ENCODE measurements at places on chromosomes 2 and 18. TPM values are rescaled to one million over a fixed set of nuclear protein-coding genes. Genes with fewer than 3 reads are reported as not detected.
A peak's percentile ranks its signal among the peaks of the same experiment; 100 is the strongest.

DNA sequence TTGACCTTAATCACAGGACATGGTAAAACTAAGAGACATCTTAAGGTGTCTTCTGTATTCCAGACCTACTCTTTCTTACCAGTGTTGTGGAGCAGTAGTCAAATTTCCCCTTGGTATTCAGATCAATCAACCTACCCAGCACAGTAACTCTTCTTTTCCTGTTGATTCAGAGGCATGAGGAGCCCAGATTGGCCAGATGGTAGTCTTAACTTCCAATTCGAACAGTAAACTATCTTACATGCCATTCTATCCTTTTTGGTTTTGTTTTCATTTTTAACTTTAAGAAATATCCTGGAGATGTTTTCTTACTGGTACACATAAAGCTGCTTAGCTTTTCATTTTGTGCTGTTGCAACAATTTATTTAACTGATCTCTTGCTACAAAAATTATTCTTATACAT is 630.3 kb upstream of the PKDCC start:
- DNase-seq: no peak

GRCh38 chr2:85277416-85278158 is 50.2 kb downstream of the TGOLN2 start:
- no peak for DNase-seq

DNA sequence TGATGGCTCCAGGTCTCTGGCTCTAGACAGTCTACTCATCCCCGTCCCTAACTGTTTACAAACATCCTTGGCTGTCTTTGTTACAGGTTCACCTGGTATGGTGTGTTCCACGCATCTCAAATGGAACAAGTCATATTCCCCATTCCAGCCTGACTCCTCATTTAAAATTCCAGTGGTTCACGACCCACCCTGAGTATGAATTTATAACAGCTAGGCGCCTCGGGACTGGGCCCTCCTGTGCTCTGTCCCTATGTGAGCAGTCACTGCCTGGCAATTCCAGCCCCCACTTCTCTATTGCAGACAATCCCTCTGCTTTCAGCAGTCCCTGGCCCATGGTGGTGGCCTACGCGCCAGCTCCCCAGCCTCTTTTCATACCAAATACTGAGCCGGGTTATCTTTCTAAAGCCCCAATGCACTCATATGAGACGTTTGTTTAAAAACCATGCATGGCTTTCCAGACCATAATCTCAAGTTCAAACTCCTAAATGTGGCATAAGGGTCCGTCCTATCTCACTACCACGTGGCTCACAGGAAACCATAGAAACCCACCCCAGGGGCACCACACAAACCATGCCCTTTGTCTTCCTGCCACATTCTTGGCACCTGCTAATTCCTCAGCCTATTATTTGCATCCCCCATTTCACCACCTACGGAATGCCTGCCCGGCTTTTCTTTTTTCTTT is 1.6 kb downstream of the SERPINB8 start:
- DNase-seq: no peak

- DNase-seq: no peak
These were observed 214.6 kb downstream of the SETBP1 start for GRCh38 chr18:44895176-44895798.

DNA sequence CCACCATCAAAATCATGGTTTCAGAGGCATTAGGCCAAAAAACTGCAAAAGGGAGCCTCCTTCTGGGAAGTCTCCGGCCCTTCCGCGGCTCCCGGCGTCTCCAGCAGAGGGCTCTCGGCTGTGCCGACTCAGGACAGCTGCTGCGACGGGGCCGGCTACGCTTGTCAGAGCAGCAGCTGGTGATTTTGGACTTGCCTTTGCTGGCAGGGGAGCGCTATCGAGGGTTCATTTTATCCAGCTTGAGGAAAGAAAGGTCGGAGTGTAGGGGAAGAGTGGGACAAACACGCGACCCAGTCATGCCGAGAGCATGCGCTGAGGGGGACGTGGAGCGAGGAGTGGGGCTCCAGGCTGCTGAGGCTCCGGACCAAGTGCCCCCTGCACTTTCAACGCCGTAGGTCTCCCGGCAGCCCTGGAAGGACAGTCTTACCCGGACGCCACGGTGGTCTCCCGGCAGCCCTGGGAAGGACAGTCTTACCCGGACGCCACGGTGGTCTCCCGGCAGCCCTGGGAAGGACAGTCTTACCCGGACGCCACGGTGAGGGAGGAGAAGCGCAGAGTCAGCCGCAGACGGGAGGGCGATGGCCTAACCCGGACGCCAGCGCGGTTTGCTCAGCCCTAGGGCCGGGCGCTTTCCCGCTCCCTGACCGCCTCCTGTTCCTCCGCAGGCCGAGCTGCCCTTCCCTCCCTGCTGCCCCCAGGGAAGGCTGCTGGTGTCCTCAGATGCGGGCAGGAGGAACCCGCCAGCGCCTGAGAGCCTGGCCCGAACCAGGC is 21.7 kb downstream of the DDX18 start:
- peak; percentile 90 for DNase-seq

DNA sequence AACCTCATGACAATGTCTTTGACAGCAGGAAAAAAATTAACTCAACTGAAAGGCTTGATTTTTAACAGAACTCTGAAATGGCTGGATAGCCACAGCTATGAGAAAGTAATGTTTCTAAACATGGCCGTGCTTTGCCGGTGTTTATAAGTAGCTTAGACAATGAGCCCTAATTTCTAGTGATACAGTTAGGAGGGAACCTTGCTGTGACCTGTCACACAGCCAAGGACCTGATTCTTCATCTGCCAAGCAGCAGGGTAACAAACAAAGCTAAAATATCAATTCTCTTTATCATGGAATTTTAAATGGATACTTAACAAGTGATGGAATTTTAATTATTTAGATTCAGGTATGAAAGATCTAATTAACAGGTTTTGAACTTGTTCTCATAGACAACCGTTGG is 24.3 kb upstream of the DYNC2LI1 start:
- no peak for DNase-seq

DNA sequence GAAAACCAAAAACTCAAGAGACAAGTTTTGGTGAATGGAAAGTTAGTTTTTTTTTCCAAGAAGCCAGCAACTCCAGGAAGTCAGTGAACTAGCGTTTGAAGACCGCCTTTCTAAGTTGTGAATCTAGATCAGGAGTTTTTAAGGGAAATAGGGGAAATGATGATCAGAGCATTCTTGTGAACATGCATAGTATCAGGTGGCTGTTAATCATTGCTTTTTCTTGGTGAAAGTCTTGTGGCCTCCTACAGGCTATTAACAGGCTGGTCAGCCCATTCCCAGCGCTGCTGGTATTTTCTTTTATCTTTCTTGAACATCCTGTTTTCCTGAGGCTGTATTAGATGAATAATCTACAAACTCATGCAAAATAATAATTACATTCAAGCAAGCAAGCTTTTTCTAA is 155.8 kb downstream of the PTPRM start:
- DNase-seq: no peak

GRCh38 chr2:172160839-172161238 is 58.1 kb upstream of the DLX2 start:
- no peak for DNase-seq

GRCh38 chr2:201661366-201661765 is 18.1 kb upstream of the TMEM237 start:
- DNase-seq: no peak

- DNase-seq: no peak
These were observed 38.9 kb upstream of the FBXO11 start for GRCh38 chr2:47945046-47945781.

GRCh38 chr2:120601566-120601965 is 134.1 kb upstream of the GLI2 start:
- DNase-seq: no peak

DNA sequence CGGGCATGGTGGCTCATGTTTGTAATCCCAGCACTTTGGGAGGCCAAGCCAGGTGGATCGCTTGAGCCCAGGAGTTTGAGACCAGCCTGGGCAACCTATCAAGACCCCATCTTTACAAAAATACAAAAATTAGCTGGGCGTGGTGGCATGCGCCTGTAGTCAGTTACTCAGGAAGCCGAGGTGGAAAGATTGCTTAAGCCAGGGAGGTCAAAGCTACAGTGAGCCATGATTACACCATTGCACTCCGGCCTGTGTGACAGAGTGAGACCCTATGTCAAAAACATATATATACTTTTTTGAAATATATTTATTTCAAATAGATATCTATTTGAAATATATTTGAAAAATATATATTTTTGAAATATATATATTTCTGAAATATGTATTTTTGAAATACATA is 10.9 kb downstream of the OSBPL1A start:
- no peak for DNase-seq

DNA sequence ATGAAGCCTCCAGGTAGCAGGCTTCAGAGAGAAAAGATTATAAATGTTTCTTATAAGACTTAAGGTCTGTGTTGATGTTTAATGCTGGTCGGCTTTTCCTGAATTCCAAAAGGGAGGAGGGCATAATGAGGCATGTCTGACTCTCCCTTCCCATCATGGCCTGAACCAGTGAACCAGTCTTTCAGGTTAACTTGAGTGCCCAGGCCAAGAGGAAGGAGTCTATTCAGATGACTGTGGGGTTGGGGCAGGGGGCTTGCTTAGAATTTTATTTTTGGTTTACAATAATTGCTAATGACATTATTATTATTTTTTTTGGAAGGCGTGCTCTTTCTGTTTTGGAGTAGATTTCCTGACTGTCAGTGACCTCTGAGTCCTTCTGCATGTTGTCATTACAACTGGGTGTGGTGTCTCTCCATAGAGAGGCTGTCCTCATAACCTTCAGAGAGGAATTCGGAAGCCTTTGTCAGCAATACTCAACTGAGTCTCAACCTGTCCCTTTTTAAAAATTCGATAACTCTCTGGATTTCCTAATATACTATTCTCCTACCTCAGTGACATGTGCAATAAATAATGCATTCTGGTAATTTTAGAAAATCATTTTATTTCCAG is 275.1 kb upstream of the CXCR4 start:
- DNase-seq: no peak

GRCh38 chr2:144194326-144195071 is 325.4 kb downstream of the ZEB2 start:
- no peak for DNase-seq

DNA sequence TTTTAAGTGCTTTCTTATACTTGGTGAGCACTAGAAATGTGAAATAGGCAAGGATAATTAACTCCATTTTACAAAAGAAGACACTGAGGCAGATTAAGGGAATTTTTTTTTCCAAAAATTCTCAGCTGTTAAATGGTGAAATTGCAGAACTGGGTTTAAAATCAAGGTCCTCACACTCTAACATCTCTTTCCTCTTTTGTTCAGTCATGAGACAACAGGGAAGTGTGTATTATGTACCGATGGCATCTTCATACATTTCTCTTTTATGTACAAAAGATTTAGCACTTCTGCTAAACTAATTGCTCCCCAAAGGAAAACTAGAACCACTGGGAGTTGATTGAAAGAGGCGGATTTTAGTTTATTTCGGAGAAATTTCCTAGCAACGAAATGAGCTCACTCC is 203.0 kb downstream of the SETBP1 start:
- no peak for DNase-seq

- no peak for DNase-seq
These were observed 1.9 kb downstream of the MEX3C start for GRCh38 chr18:51195451-51196117.

DNA sequence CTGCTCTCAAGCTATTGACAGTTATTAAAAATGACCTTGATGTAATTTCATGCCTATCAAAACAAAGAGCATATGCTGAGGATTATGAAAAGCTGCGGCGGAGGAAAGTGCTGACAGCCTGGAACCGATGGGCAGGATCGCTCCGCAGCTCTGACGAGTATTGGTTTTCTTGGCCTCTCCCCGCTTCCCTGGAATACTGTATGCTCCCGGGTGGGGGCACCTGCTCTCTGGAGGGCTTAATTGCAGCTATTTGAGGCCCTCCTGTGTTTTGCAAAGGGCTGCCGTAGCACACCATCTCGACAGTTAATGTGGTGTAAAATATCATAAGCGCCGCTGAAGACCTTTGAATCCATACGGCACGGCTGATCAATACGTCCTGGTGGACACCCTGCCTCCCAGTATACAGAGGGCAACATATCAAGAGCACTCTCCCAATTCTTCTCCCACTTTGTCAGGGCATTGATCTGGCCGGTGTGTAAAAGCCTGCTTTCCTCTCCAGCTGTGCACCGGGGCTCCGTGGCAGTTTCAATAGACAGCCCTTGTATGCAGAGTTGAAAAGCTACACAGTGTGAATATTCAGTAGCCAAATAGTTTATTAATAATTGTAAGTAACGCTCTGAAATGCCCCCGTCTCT is 662.4 kb downstream of the GALR1 start:
- DNase-seq: no peak

DNA sequence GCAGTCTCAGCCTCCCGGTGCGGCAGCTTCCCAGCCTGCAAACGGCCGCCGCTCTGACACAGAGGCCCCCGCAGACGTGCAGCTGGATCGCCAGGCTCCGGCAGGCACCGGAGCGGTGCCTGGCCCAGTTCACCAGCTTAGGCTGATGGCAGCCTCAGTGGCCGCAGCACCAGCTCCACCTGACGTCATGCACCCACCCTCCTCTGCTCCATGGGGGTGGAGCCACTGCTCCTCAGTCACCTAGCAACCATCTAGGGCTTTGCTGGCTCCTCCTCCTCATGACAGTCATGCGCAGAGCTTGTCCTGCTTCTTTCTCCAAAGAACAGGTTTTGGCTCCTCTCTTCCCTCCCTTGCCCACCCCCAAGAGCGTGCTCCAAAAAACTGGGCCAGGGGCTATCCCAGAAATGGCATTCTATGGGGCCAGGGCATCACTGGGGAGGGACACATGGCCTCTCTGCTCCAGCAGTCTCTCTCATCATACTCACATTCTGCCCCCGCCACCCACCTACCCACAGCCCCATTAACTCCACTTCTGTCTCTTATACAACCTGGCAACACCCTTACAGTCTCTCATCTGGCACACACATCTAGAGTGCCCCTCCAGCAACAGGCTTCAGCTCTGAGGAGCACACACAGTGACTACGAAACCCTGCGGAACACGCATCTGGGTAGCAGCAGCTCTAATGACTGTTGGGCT is 5.5 kb downstream of the DCTN1 start:
- no peak for DNase-seq

DNA sequence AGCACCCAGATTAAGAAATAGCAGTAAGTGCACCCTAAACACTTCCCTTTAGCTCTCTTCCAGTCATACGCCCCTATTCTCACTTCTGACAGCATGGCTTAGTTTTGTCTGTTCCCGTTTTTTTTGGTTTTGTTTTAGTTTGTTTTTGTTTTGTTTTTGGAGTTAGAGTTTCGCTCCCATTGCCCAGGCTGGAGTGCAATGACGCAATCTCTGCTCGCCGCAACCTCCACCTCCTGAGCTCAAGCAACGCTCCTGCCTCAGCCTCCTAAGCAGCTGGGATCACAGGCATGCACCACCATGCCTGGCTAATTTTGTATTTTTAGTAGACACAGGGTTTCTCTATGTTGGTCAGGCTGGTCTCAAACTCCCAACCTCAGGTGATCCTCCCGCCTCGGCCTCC is 2067.7 kb downstream of the SUCLG1 start:
- no peak for DNase-seq

GRCh38 chr2:128178650-128179460 is 87.9 kb downstream of the UGGT1 start:
- no peak for DNase-seq

- no peak for DNase-seq
These were observed 60.7 kb upstream of the CYTIP start for GRCh38 chr2:157504623-157505022.

IGFBP2 gene
- 19.7 TPM for total RNA-seq

OTOS gene
- not detected for total RNA-seq

BOK gene
- 61.6 TPM for total RNA-seq

CYRIA gene
- 3.9 TPM for total RNA-seq

ROCK2 gene
- 54.0 TPM for total RNA-seq

ACMSD gene
- total RNA-seq: not detected

RAB6C gene
- total RNA-seq: not detected

POTEC gene
- total RNA-seq: not detected

ACADL gene
- 8.8 TPM for total RNA-seq

CCDC102B gene
- 1.6 TPM for total RNA-seq

NGEF gene
- total RNA-seq: 25.0 TPM

APCDD1 gene
- 158 TPM for total RNA-seq
